ENCODE measurements at places on chromosomes 7 and 10.

DNA sequence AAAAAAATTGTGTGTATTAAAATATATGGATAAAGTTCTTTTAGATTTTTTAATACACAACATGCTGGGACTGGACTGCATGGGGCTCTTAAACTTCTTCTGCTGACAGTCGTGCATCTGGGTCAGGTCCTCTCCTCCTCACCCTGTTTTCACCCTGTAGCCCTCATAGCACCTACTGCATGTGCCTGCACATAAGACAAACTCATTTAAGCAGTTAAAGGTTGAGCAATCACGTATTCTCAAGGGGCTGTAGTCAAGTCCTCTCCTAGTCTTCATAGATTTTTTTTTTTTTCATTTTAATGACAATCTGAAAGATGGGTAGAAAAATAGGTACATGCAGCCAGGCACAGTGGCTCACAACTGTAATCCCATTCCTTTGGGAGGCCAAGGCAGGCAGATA is 23.6 kb upstream of the PDCD4 start:
- ATAC-seq: no peak

GRCh38 chr10:47277352-47278151 is 22.4 kb upstream of the GDF10 start:
- peak; percentile 83 for ATAC-seq

DNA sequence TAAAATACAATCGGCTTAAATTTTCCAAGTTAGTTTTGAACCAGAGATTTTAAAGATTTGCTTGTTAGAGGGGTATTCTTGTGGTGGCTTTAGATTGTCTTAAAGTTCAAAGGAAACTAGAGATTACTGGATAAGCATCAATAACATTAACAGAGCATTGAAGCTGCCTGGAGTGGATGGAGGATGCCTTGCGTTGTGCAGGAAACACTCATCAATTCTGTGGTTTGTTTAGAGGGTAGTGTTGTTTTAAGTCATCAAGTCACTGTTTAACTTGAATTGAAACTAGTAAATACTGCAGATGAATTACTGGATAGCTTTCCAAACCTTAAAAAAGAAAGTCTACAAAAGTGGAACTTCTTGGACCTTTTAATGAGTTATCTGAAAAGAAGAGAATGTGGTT is 218.6 kb downstream of the CELF2 start:
- peak; percentile 57 for ATAC-seq

- peak; percentile 75 for ATAC-seq
These were observed 694 bp downstream of the COL1A2 start for GRCh38 chr7:94395141-94396036.

DNA sequence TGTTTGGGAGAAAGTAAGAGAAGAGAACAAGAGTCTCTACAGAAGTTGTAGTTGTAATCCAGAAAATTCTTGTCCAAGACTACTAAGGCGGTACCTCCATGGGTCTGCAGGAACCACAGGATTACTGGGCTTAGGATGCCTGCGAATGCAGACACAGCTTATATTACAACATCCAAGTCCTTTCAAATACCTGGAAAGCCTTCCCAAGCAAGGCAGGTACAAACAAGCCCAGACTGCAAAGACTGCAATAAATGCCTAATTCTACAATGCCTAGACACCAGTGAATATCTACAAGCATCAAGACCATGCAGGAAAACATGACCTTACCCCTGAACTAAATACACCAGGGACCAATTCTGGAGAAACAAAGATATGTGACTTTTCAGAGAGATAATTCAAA is 178.2 kb downstream of the ARL4A start:
- no peak for ATAC-seq

DNA sequence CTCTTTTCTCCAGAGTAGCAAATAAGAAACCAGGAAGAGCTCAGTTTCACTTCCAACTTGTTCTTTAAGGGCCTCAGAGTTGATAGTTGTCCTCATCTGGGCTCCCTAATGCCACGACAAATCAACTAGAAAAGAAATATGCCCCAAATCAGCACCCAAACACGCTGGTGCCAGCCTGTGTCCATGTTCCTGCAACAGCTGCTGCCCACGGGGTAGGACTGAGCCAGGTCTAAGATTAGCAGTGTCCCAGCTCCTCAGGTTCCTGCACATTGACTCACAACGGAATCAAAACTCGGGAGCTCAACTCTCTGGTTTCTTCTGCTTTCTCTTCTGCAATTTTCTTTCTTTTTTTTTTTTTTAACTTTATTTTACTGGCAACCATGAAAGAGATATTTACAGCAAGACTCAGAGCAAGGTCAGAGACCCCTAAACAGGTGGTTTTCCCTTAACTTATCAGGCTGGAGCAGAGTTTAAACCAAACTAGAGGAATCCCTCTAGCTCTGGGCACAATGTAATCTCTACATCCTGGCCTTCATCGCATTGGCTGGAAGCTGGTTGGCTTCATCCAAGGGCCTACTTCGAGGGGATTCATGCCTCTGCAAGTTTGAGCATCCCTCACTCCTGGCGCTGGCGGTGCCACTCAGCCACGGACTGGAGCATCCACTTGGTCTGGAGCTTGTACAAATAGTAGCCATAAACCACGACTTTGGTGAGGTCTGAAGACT is 126.1 kb downstream of the PFKFB3 start:
- ATAC-seq: no peak

DNA sequence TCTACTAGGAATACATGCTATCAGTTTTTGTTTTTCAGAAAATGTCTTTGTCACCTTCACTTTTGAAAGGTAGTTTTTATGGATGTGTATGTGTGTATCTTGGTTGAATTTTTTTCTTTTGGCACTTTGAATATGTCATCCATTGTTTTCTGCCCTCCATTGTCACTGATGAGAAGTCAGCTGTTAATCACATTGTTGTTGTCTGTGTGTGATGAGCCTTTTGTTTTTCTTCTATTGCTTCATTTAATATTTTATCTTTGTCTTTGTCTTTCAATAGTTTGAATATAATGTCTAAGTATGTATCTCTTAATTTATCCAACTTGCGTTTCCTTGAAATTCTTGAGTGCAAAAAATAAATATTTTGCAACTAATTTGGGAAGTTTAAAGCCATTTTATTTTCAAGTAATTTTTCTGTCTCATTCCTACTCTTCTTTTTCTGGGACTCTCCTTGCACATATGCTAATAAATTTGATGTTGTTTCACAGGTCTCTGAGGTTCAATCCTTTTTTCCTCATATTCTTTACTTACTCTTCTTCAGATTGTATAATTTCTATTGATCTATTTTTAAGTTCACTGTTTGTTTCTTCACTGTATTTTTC is 546.9 kb upstream of the GHITM start:
- no peak for ATAC-seq

DNA sequence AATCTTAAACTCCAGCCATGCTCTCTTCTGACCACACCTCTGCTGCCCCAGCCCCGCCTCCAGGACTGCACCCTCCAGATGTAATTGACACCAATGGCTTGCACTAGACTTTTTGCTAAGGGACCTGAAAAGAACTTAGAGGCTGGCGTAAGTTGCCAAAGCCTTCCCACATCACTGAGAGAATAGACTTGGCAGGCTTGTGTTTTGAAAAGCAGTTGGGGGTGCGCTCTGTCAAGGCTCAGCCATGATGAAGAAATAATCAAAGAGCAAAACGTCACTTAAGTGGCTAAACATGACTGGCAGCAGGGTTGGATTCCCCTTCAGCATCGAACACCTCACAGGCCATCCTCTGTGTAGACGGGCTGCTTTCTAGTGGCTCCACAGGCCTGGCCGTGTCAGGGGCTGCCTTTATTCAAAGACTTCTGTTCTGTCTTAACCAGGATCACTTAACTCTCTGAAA is 195.2 kb upstream of the C7orf33 start:
- ATAC-seq: no peak

GRCh38 chr10:15545266-15545665 is 174.2 kb upstream of the FAM171A1 start:
- ATAC-seq: no peak

DNA sequence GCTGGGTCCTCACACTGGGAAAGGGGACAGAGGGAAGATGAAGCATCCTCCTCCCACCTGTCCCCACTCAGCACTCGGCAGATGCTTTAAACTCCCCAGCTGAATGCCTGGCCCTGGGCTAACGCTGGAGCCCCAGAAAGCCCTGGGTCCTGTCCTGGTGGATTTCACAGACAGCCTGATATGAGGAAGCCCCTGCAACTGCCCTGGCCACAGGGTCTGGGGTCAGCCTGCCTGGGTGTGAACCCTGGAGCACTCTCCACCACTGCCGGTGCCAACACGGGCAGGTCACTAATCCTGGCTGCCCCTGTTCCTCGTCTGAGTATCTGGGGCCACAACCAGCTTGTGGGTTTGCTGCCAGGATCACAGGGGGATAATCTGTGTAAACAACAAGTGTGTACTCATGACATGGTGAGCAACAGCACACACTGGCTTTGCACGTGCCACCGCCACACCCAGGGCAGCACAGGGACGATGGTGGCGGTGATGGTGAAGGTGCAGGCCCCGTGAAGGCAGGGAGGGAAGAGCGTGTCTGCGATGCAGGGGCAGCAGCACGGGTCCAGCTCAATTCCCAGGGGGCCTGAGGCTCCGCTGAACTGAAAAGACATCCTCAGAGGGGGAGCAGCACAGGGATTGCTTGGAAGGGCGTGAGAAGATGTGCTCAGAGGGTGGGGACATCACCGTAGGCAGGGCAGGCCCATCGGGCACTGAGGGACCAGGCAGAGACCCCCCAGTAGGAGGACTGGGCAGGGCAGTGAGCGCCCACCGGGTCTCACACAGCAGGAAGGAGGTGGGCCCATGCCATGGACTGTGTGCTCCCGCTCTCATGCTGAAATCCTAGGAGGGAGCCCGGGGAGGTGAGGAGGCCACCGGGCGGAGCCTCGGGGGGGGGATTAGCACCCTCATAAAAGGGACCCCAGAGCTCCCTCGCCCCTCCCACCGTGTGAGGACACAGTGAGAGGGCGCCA is 238.7 kb downstream of the MAD1L1 start:
- ATAC-seq: no peak

GRCh38 chr10:119309423-119309770 is 102.0 kb downstream of the GRK5 start:
- no peak for ATAC-seq

GRCh38 chr7:89796481-89796880 is 357.8 kb upstream of the STEAP1 start:
- no peak for ATAC-seq

GRCh38 chr10:30433306-30433729 is 666 bp upstream of the MAP3K8 start:
- peak; percentile 5 for ATAC-seq

DNA sequence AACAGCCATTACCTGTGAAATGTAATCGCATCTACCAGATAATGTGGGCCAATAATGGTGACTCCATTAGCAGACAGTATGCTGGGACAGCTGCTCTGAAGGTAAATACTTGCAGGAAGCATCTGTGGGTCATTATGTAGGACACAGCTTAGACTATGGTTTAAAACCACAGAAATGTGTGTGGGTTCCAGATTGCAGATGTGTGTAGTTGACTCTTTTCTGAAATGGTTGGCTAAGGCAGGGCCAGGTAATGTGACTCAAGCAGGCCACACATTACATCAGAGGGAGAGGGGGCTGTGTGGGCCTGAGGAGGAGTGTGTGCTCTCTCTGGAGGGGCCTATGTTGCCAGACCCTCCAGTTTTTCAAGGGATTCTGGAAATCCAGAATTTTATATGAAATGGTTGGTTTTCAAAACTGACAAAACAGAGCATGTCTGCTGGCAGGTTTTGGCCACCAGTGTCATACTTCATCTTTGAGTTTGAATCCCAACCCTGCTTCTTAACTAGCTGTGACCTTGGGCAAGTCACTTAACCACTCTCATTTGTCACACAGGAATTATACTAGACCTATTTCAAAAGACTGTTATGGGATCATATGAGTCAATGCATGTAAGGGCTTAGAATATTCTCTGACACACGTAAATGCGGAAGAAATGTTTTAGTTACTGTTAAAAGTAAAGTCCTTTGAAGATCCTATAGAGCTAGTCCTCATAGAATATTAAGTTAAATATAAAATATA is 64.5 kb downstream of the MCMBP start:
- peak; percentile 97 for ATAC-seq

DNA sequence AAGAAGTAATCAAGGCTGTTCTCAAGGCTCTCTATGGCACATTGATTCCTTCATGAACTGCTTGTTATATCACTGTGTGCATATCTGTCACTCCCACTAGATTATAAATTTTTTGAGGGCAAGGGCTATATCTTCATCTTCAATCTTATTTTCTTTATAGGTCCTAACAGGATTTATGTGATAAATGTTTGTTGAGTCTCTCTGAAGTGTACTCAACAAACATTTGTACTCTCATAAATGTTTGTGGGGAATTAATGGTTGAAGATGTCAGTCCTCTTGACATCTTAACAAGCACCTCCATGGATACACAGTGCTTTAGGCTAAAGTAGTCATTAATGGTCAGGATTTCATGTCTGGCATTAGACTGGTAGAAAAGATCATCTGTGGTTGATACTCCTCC is 143.2 kb downstream of the RNLS start:
- no peak for ATAC-seq

GRCh38 chr7:22849662-22850061 is 27.0 kb upstream of the TOMM7 start:
- no peak for ATAC-seq

DNA sequence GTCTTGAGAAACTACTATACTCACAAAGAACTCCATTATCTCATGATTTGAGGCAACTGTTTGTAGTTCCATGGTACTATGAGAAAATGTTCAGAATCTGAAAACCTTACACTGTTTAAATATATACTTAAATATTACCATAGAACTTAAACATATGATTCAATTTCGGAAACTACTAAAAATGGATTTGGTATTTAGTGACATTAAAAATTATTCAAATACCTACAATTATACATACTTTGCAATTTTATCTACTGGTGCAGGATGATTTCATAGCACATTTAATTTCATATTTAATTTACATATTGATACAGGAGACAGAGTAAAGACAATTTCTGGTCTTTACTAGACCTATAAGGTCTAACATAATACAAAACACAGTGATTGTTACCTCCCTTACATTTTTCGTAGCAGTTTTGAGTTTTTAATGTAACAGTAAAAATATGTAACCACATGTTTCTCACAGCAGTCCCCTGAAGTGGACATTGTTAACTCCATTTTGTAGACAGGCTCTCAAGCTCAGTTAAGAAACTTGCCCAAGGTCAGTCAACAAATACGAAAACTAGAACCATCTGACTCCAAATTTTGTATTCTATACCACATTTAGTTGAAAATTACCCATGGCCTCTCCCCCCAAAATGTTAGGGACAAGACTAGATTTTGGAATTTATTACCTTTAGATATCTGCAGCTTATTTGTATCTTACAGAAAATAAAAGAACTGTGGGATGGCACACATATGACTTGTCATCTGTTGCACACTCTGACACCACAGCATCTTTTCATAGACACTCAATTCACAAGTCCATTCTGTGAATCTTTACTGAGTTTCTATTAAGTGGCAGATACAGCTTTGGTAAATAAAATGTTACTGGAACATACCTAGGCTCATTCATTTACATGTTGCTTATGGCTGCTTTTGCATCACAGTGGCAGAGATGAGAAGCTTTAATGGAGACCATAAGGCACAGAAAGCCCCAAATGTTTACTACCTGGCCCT is 36.8 kb downstream of the MTPN start:
- ATAC-seq: peak; percentile 53

- ATAC-seq: peak; percentile 92
These were observed 2.9 kb downstream of the PKD2L1 start for GRCh38 chr10:100327007-100327717.

GRCh38 chr7:33536398-33537103 is 368.8 kb upstream of the BMPER start:
- ATAC-seq: no peak

All from activated T-helper 17 cell treated with anti-CD3 and anti-CD28 coated beads, Interleukin-2, amount 50 U/mL, for 72 hours (primary cell).